ENCODE measurements at places on chromosomes 5 and 9.

- no peaks in the 10 kb centered on the region for H3K27me3 ChIP-seq
- peak overlapping the region; percentile 68 for H3K27ac ChIP-seq
- peaks cover 3% of the 10 kb centered on the region for H3K36me3 ChIP-seq
- H3K4me3 ChIP-seq = peak overlapping the region; percentile 84
- peak; percentile 56 for DNase-seq
- peaks cover 5% of the 10 kb centered on the region for H3K4me1 ChIP-seq
These were observed 960 bp downstream of the NR2F1 start for GRCh38 chr5:93583768-93584595.

- peaks cover 2% of the 10 kb centered on the region for H3K36me3 ChIP-seq
- H3K27ac ChIP-seq = no peak overlapping the region
- H3K4me1 ChIP-seq = peaks cover 5% of the 10 kb centered on the region
These were observed 7.9 kb downstream of the G3BP1 start for GRCh38 chr5:151779531-151780125.

DNA sequence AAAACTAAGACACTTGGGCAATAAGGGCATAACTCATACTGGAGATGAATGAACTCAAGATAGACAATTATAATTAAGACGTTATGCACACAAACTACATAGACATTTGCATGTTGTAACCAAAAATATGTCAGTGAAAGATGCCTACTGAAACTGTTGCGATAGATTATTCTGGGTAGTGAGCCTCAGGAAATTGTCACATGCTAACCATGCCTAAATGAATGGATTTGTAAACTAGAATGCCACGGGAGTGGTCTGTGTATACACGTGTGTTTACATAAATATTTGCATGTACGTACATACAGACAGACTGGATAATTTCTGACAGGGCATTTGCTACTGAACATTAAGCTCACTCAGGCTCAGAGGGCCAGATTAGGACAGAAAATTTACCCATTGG lies 1.2 kb downstream of the NIPSNAP3B start:
- no peak overlapping the region for H3K27ac ChIP-seq
- H3K27me3 ChIP-seq = no peaks in the 10 kb centered on the region
- DNase-seq = no peak
- peak overlapping the region; percentile 91 for H3K4me3 ChIP-seq
- no peaks in the 10 kb centered on the region for H3K4me1 ChIP-seq

DNA sequence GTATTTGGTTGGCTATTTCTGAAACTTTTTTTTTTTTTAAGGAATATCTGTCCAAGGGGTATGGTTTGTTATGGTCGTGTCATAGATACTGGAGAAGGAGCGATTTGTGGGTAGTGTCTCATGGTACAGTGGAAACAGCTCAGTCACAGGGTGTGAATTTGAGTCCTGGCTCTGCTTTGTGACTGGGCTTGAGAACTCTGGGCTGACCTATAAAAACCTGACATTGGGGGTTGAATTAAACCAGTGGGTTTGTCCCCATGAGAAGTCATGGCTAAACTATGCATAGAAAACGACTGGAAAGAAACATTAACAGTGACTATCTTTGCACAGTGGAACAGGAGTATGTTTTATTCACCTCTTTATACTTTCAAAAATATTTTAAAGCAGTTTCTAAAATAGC lies 54.7 kb downstream of the MACROH2A1 start:
- no peak overlapping the region for H3K27ac ChIP-seq
- peaks cover 39% of the 10 kb centered on the region for H3K36me3 ChIP-seq
- peaks cover 7% of the 10 kb centered on the region for H3K4me1 ChIP-seq
- H3K27me3 ChIP-seq = no peaks in the 10 kb centered on the region
- no peak overlapping the region for H3K4me3 ChIP-seq

DNA sequence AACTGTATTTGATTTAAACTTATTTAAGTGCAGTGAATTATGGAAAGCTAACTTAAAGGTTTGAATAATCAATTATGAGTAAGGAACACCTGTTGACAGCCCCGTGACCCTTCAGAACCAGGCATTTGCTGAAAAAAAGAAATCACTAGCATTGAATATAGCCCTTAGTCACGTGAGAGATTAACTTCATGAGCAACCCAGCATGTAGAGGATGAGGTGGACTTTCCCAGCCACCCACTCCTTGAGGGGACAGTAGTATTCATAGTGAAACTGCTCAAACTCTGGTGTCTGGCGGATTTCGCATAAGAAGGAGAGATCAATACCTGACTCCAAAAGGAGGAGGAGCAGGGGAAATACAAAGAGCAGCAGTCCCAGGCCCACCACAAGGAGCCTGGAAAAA lies 184.8 kb upstream of the RASEF start:
- H3K36me3 ChIP-seq = peaks cover 13% of the 10 kb centered on the region
- H3K27me3 ChIP-seq = no peaks in the 10 kb centered on the region
- H3K4me3 ChIP-seq = no peak overlapping the region
- no peak for DNase-seq
- H3K27ac ChIP-seq = no peak overlapping the region
- H3K4me1 ChIP-seq = no peaks in the 10 kb centered on the region

Measured in kidney (tissue), 22 donors.